Stimulated activated CD4-positive, alpha-beta T cell treated with anti-CD3 and anti-CD28 coated beads, Interleukin-2, amount 100 ng/mL, for 4 hours (primary cell): ENCODE measurements at places on chromosomes 5 and 9.
A peak's percentile ranks its signal among the peaks of the same experiment; 100 is the strongest.

- peak; percentile 43 for DNase-seq
These were observed 1.6 kb downstream of the TMEM245 start for GRCh38 chr9:109117856-109118807.

- DNase-seq, result no peak
These were observed 37.1 kb downstream of the TENT4A start for GRCh38 chr5:6750142-6750840.

GRCh38 chr5:114782869-114783268, 386.8 kb downstream of the TRIM36 start:
- no peak for DNase-seq

GRCh38 chr9:38127271-38127839, 58.3 kb upstream of the SHB start:
- DNase-seq, result no peak

GRCh38 chr5:158638396-158638795, 461.3 kb downstream of the EBF1 start:
- DNase-seq, result no peak

- DNase-seq, result no peak
These were observed 29.9 kb upstream of the NKD2 start for GRCh38 chr5:978693-979092.

- DNase-seq, result no peak
These were observed 280.6 kb downstream of the NR2F1-AS1 start for GRCh38 chr5:93300309-93300923.
